ENCODE measurements at places on chromosomes 7 and 10. TPM values are rescaled to one million over a fixed set of nuclear protein-coding genes. Genes with fewer than 3 reads are reported as not detected.

BAIAP2L1 gene
- polyA plus RNA-seq = 0.29 TPM

RAB19 gene
- polyA plus RNA-seq = 2.0 TPM

NKX2-3 gene
- polyA plus RNA-seq = not detected

NME8 gene
- not detected for polyA plus RNA-seq

CELF2 gene
- 166 TPM for polyA plus RNA-seq

TUBGCP2 gene
- polyA plus RNA-seq = 39.9 TPM

AS3MT gene
- polyA plus RNA-seq = not detected

INA gene
- not detected for polyA plus RNA-seq

DNA sequence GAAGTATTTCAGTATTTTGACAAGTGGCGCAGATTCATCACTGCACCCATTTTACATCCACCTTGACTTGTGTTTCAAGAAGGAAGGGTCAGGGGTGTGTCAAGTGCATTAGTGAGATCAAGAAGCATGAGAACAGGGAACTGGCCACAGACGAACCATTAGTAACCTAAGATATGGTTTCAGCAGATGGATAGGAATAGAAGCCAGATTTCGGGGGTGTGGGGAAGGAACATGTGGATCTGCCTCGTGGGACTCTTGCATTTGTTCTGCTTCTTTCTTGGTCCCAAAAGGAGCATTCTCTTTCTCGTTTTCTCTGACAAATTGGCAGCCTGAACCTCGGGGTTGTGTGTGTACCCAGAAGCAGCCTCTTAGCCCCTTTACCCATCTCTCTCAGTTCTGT is 9.6 kb downstream of the DENND2A start:
- peaks cover 5% of the 10 kb centered on the region for H3K27me3 ChIP-seq
- no peak for DNase-seq
- H3K27ac ChIP-seq = no peak overlapping the region
- H3K36me3 ChIP-seq = no peaks in the 10 kb centered on the region

GRCh38 chr7:84041649-84042048 is 152.9 kb downstream of the SEMA3A start:
- H3K27ac ChIP-seq = no peak overlapping the region
- no peak overlapping the region for H3K4me3 ChIP-seq
- H3K4me1 ChIP-seq = no peaks in the 10 kb centered on the region

GRCh38 chr10:11318826-11319598 is 292.4 kb downstream of the USP6NL start:
- peaks cover 80% of the 10 kb centered on the region for H3K36me3 ChIP-seq
- no peak overlapping the region for H3K27ac ChIP-seq
- DNase-seq = no peak
- H3K4me1 ChIP-seq = peaks cover 18% of the 10 kb centered on the region
- no peak overlapping the region for H3K4me3 ChIP-seq

DNA sequence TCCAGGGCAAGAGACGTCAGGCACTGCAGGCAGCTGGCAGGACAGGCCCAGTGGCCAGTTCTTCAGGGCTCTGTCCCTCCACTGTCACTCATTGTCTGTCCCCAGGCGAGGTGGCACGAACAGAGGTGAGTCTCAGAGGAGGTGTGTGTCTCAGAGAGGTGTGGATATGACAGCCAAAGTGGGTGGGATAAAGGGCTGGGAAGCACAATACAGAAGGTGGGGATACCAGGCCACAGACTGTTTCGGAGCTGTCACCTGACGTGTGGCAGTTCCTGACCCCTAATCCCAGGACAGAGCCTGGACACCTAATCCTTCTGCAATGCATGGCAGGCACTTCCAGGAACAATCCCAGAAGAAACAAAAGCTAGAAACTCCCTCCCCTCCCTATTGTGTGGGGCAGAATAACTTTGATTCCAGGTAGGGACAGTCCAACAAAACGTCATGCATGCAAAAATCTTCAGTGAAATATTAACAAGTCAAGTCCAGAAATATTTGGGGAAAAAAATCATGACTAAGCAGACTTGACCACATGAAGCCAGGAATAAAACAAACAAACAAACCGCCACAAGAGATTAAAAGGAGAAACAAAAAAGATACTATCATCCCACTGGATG is 11.6 kb downstream of the KLRG2 start:
- H3K4me3 ChIP-seq = no peak overlapping the region
- no peaks in the 10 kb centered on the region for H3K4me1 ChIP-seq
- H3K27ac ChIP-seq = no peak overlapping the region

DNA sequence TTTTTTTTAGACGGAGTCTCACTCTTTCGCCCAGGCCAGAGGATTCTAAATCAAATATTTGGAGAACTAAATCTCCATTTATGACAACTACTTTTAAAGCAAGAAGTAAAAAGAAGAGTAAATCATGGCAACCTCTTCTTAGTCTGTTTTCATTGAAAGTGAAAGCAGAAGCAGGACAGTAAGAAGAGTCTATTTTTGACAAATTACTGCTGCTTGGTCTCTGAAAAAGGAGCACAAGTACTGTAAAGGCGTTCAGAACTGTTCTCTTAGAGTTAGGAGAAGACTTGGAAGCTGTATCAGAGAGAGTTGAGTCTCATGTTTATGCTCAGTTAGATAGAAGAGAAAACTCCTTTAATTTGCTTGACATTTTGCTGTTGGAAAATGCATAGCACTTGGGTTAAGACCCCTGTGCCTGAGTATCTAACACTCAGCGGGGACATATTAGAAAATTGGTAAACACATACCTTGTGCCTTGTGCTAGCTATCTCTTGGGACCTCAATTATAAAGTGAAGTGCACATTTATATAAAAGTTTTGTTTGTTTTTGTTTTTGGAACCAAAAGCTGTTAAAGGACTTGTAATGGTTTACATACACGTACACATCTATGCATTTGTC is 433.0 kb downstream of the ANKRD7 start:
- H3K4me1 ChIP-seq = no peaks in the 10 kb centered on the region
- no peaks in the 10 kb centered on the region for H3K27me3 ChIP-seq
- H3K36me3 ChIP-seq = no peaks in the 10 kb centered on the region
- H3K27ac ChIP-seq = no peak overlapping the region

DNA sequence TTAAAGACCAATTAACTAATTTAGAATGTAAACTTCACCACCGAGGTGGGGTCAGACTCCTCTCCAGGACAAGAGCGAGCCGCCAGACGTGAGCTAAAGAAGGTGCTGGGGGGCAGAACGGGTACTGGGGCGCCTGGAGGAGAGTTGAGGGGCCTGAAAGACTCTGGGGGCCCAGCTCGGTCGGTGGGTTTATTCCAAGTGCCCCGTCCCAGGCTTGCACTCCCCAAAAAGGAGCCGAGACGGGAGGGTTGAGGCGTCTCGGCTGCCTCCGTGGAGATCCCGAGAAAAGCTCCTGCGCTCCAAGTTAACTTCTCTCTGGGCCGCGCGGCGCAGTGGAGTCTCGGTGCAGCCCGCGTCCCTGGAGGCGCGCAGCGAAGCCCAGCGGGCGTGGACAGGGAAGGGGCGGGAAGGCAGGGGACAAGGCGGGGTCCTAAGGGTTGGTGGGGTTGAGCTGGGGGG is 553.3 kb downstream of the TFEC start:
- H3K27me3 ChIP-seq = no peaks in the 10 kb centered on the region
- no peaks in the 10 kb centered on the region for H3K36me3 ChIP-seq
- no peak overlapping the region for H3K4me3 ChIP-seq
- no peaks in the 10 kb centered on the region for H3K4me1 ChIP-seq
- H3K27ac ChIP-seq = no peak overlapping the region

DNA sequence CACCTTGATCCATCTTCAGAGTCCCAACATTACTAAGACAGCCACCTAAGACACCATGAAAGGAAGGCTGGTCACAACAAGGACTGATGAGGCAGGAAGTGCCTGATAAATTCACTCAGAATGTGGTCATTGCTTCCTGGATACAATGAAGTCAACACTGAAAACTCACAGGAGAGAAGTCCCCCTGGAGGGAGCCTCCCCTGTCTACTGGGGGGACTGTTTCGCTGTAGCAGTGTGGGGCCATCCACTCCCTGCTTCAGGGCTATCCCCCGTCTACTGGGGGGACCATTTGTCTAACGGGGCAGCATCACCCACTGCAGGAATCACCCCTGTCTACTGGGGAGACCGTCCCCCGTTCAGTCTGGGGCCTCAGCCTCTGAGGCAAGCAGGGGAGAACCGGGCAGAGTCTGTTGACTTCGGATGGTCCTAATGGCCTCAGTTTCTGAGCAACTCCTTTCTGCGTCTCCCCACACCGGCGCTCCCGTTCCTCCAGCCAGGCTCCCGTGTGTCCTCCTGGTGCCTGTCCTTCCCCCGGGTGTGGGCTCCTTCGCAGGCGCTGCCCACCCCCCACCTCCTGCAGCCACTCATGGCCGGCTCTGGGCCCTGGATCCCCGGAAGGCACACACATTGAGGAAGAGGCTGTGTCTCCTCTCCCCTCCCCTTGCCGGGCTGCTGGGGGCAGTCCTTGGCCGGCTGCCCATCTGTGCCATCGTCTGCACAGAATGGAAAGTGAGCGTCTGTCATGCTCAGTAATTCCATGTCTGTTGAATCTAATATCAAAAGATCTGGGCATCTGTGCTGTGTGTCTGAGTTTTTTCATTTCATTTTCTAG is 59.9 kb upstream of the DNAJB6 start:
- no peak overlapping the region for H3K27ac ChIP-seq
- no peak overlapping the region for H3K4me3 ChIP-seq
- no peak for DNase-seq
- H3K36me3 ChIP-seq = no peaks in the 10 kb centered on the region
- peaks cover 12% of the 10 kb centered on the region for H3K4me1 ChIP-seq
- peaks cover 14% of the 10 kb centered on the region for H3K27me3 ChIP-seq

DNA sequence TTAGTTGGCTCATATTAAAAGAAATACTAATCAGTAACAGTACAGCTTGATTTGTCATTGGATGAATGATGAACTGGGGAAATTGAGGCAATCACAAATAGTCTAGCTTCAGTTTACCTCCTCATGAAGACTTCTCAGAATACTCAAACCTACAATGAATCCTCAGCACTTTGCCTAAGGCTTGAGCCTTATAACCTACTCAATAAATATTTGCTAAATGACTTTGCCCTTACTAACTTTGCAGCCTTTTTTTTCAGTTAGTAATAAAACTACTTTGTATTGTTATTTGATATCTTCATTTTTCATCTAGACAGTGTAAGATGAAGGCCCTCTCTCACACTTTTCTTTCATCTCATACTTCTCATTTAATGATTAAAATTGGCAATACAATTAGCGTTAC is 1162.5 kb upstream of the C7orf33 start:
- no peak for DNase-seq
- H3K4me3 ChIP-seq = no peak overlapping the region
- H3K27ac ChIP-seq = no peak overlapping the region

GRCh38 chr7:105677817-105678573 is 96.7 kb upstream of the EFCAB10 start:
- H3K4me3 ChIP-seq = peak overlapping the region; percentile 18
- no peaks in the 10 kb centered on the region for H3K36me3 ChIP-seq
- H3K27me3 ChIP-seq = no peaks in the 10 kb centered on the region
- peak overlapping the region; percentile 49 for H3K27ac ChIP-seq
- peaks cover 59% of the 10 kb centered on the region for H3K4me1 ChIP-seq

GRCh38 chr10:60646966-60647796 is 131.1 kb upstream of the CDK1 start:
- DNase-seq = peak; percentile 13
- H3K27me3 ChIP-seq = no peaks in the 10 kb centered on the region
- H3K4me3 ChIP-seq = no peak overlapping the region
- H3K27ac ChIP-seq = no peak overlapping the region
- H3K4me1 ChIP-seq = peaks cover 14% of the 10 kb centered on the region

- no peak overlapping the region for H3K27ac ChIP-seq
- H3K4me1 ChIP-seq = peaks cover 8% of the 10 kb centered on the region
- peaks cover 22% of the 10 kb centered on the region for H3K27me3 ChIP-seq
- H3K4me3 ChIP-seq = no peak overlapping the region
- no peak for DNase-seq
- H3K36me3 ChIP-seq = no peaks in the 10 kb centered on the region
These were observed 3.2 kb downstream of the CDH23 start for GRCh38 chr10:71399946-71400345.

GRCh38 chr7:78450706-78451105 is 652.1 kb downstream of the PHTF2 start:
- no peaks in the 10 kb centered on the region for H3K36me3 ChIP-seq
- H3K4me3 ChIP-seq = no peak overlapping the region
- DNase-seq = no peak
- no peaks in the 10 kb centered on the region for H3K4me1 ChIP-seq
- H3K27ac ChIP-seq = no peak overlapping the region

DNA sequence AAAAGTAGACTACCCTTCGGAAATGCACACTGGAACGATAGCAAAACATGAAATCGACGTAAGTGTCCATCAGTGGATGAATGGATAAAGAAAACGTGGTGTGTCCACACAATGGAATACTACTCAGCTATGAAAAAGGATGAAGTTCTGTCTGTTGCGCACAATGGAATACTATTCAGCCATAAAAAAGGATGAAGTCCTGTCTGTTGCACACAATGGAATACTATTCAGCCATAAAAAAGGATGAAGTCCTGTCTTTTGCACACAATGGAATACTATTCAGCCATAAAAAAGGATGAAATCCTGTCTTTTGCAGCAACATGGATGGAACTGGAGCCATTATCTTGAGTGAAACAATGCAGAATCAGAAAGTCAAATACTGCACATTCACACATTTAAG is 591.8 kb downstream of the PTPRN2 start:
- no peak overlapping the region for H3K4me3 ChIP-seq
- H3K27ac ChIP-seq = no peak overlapping the region
- no peaks in the 10 kb centered on the region for H3K27me3 ChIP-seq

DNA sequence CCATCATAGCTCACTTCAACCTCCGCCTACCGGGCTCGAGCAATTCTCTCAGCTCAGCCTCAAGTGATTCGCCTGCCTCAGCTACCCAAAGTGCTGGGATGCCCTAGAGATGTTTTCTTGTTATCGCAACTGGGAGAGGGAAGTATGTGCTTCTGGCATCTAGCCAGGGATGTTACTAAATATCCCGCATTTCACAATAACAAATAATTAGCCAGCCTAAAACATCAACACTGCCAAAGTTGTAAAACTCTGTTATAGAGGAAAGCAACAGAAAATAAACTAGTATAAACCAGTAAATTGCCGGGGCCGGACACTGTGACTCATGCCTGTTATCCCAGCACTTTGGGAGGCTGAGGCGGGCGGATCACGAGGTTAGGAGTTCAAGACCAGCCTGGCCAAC is 7.2 kb downstream of the INA start:
- no peaks in the 10 kb centered on the region for H3K36me3 ChIP-seq
- DNase-seq = no peak
- no peak overlapping the region for H3K27ac ChIP-seq

GRCh38 chr7:71925663-71926062 is 486.5 kb downstream of the CALN1 start:
- H3K36me3 ChIP-seq = no peaks in the 10 kb centered on the region
- H3K27ac ChIP-seq = no peak overlapping the region
- no peak overlapping the region for H3K4me3 ChIP-seq
- no peaks in the 10 kb centered on the region for H3K4me1 ChIP-seq

- DNase-seq = no peak
- H3K4me3 ChIP-seq = no peak overlapping the region
- H3K27ac ChIP-seq = no peak overlapping the region
- H3K36me3 ChIP-seq = no peaks in the 10 kb centered on the region
- no peaks in the 10 kb centered on the region for H3K4me1 ChIP-seq
- no peaks in the 10 kb centered on the region for H3K27me3 ChIP-seq
These were observed 213.6 kb downstream of the DGKI start for GRCh38 chr7:137633133-137633532.
